ENCODE measurements at places on chromosomes 3 and 15.

GRCh38 chr3:181941250-181941649, 229.5 kb downstream of the SOX2 start:
- DNase-seq: no peak

- no peak for DNase-seq
These were observed 59.9 kb upstream of the FBN1 start for GRCh38 chr15:48705381-48705780.

DNA sequence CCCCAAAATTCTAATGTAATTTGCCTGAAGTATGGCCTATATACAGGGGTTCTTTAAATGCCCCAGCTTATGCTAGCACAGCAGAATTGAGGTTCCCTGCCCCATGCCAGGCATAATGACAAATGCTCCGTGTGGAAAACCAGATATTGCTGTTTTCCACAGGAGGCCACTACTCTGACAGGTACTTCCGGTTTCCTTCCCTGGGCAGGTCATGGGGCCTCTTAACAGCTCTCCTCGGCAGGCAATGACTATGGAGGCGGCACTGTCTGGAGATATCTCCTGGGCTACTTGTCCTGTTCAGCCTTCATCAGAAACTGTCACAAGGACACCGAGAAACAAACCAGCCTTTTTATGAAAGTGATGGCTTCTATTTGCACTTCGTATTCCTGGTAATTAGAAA, 54.8 kb downstream of the SLC7A14 start:
- no peak for DNase-seq

GRCh38 chr3:180947761-180948390, 35.4 kb downstream of the FXR1 start:
- DNase-seq: no peak

DNA sequence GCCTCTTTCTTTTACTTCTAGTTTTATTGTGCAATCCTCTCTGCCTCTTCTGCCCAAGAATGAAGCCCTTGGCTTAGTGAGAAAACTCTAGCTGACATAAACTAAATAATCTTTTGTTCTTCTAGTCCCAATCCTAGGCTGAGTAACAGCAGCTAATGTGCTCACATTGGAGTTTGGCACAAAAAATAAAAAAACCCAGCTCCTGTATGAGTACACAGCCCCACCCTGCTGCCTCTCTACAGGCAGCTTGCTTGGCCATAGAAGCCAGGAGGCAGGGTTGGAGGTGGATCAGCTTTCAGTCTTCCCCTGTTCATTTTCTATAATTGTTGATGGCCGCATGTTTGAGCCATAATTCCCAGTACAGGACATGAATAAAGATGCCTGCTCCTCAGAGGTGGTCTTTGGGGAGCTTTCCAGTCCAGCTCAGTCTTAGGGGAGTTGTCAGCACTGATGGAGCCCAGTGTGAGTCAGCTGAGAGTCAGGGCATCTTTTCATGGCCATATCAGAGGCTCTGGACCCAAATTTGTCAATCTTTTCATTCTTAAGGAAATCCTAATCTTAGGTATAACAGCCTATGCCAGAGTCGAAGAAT, 46.7 kb downstream of the RTP1 start:
- DNase-seq: no peak

GRCh38 chr3:70383360-70383831, 71.0 kb upstream of the MDFIC2 start:
- no peak for DNase-seq

- DNase-seq: peak; percentile 93
These were observed 199.5 kb downstream of the GOLGA6L6 start for GRCh38 chr15:20341901-20342600.

DNA sequence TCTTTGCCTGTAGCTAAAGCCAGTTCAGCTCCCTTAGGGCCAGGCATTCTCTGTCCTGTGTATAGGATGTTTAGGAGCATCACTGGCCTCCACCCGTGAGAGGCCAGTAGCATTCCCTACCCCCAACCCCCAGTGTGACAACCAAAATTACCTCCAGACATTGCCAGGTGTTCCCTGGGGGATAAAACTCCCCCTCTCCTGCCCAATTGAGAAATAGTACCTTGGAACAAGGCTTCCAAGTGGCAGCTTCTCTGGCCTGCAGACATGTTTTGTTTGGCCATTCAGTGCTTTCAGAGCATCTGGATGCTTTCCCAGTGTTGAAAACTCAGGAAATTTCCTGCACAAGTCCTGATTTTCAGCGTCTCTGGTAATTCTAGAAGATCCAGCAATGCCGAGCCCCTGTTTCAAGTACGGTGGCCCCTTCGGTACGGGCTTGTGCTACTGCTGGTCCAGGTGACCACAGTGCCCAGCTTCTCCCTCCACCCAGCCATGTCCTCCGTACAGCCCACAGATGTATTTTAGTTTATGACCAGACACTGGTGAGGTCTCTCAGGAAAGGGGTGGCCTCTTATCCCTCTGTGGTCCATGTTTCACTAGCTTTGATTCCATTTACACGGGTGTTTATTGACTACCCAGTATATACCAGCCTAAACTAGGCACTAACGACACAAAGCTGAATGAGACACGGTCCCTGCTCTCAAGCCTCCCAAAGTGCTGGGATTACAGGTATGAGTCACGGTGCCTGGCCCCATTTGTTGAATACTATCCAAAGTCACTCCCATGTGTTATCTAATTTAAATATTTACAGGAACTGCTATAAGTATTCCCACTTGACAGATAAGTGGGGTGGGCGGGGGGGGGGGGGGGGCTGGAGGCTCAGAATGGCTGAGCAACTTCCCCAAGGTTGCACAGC, 125.4 kb upstream of the RAD18 start:
- peak; percentile 23 for DNase-seq

- DNase-seq: no peak
These were observed 75.6 kb upstream of the OSBPL11 start for GRCh38 chr3:125670945-125671344.
